ENCODE measurements at places on chromosomes 7 and 10. TPM values are rescaled to one million over a fixed set of nuclear protein-coding genes. Genes with fewer than 3 reads are reported as not detected.

Gene GBX1
- not detected for polyA plus RNA-seq

Gene SPDYE3
- 0.10 TPM for polyA plus RNA-seq

DNA sequence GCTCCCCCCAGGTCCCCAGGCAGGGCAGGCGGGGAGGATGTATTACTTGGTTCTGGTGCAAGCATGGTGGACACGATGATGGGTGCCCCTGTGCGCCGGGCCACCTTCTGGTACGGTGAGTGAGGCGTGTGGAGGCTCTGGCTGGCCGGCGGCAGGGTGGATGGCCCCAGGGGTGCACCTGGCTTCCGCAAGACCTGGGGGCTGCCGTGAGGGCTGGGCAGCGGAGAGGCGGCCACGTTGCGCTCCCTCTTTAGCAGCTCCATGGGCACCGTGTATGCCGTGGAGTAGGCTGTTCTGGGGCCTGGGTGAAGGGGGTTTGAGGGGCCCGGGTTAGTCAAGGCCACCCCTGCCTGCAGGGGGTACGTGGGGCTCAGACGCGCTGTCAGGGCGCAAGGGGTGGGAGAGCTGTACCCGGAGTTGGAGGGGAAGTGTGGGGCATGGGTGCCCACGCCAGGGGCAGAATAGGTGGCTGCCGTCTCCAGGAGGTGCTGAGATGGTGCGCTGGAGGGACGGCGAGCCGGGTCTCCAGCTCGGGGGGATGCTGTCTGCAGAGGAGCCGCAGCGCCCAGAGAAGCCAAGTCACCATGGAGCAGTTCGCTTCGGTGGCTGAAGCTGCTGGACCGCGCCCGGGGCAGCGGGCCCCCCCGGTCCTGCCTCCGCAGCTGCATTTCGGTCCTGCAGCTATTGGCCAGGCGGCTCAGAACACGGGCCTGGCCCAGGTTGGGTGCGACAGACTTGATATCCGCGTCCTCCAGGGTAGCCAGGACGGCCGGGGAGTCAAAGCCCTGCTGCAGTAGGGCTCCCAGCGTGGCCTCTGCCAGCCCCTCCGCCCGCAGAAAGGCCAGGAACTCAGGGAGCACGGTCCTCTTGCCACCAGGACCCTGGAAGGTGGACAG, 84.4 kb downstream of the ZRANB1 start:
- DNase-seq = no peak

GRCh38 chr10:119663866-119664698, 12.9 kb downstream of the BAG3 start:
- no peak for DNase-seq

Gene LRIT1
- not detected for polyA plus RNA-seq

Gene MRPL32
- polyA plus RNA-seq = 48.4 TPM

GRCh38 chr7:85890244-85890811, 703.5 kb upstream of the SEMA3D start:
- DNase-seq = no peak

- no peak for DNase-seq
These were observed 63.6 kb downstream of the ARHGAP22 start for GRCh38 chr10:48541144-48541795.

- DNase-seq = no peak
These were observed 72.1 kb upstream of the TNRC18 start for GRCh38 chr7:5495581-5496375.

DNA sequence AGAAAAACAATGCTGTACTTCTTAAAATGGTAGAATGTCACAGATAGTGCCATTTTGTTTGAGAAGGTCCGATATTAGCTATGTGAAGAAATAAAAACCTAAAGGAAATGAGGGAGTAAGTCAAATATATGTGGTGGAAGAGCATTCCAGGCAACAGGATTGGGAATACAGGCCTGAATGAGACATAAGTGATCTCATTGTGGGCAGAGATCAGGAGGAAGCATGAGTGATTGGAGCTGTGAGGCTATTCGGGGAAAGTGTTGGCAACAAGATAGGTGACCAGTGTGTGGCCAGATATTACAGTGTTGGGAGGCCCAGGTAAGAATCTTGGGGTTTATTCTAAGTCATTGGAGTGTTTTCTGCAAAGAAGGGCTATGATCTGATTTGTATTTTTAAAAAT, 41.3 kb upstream of the AGMO start:
- no peak for DNase-seq

DNA sequence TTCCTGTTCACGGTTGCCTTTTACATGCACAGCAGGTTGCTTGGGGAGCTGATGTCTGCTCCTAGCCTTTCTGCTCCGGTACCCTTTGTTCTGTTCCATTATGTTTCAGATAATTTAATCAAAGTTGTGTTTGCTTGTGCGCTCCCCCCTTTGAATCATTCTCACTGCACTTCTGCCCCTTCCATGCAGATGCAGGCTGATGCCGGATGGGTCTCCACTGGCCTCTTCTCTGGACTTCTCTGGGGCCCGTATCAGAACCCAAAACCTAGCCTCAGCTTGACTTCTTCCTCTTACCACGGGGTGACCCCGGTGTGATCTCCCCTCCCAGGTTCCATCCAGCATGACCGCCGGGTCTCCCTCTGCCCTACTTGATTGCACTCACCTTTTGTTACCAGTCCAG, 272.0 kb downstream of the DPP6 start:
- DNase-seq = no peak

Gene CYP2W1
- polyA plus RNA-seq = 0.22 TPM

- DNase-seq = no peak
These were observed 112.2 kb upstream of the LRGUK start for GRCh38 chr7:134014935-134015334.

Gene PKD2L1
- not detected for polyA plus RNA-seq

Gene MSMB
- 1.1 TPM for polyA plus RNA-seq

GRCh38 chr10:71657604-71658466, 61.7 kb downstream of the C10orf105 start:
- DNase-seq = no peak

Gene CUZD1
- polyA plus RNA-seq = 0.56 TPM

DNA sequence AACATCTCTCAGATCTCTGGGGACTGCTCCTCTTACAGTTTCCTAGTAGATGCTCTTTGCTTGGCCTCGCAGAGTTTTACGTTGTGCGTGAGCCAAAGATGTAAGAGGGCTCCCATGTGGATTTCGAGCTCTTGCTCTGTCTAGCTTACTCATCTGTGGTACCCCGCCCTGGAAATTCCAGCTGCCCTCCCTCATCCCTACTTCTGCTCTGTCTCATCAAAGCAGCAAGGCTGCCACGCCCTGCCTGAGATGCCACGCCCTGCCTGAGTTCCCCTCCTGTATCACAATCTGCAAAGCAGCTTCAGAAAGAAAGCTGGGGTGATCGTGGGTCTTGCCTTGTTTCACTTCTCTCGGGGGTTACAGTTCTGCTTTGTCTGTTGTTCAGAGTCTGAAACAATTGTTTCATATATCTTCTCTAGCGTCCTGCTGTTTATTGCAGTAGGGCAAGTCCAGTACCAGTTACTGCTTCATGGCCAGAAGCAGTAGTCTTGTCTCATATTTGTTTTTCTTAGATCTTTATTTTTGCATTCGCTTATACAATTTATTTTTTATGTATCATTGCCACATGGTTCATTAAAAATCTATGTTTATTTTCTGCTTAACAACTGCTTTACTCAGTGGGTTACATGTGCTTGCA, 36.1 kb upstream of the CCNY start:
- DNase-seq = no peak

Gene SRRT
- polyA plus RNA-seq = 69.9 TPM

DNA sequence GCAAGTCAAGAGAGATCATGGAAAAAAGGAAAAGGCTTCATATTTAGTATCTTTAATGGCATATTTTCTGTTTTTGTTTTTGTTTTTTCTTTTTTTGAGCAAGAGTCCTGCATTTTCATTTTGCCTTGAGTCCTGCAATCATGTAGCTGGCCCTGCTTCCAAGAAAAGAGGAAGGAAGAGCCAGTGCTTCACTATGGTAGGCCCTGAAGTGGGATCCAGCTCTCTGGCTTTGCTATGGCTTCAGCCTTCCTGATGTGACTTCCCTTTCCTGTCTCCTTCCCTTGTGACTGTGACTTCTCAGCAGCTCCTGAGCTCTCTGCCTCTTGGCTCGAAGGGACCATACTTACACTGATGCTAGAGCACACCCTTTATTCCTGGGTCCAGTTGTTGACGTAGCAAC, 512.3 kb downstream of the INHBA start:
- no peak for DNase-seq

DNA sequence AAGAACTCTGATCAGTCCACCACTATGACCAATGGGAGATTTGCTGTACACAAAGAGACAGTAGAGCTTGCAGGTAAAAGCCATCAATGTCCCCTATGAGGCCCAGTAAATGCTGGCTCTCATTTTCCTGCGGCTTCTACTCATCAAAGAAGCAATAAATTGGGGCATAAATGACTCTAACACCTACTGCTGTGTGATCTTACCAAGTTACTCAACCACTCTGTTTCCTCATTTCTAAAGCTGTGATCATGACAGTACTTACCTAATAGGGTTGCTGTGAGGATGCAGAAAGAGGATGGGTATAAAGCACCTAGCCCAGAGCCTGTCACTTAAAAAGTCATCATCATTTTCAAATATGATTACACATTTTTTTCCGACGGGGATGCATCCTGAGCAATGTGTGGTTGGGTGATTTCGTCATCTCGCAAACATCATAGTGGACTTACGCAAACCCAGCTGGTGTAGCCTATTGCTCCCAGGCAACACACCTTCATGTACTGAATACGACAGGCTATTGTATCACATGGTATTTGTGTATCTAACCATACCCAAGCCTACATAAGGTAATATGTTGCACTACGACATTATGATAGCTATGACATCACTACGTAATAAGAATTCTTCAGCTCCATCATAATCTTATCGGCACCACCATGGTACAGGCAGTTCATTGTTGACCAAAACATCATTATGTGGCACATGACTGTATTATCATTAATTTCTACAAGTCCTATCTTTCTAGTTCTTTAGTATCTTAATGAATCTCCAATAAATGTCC, 7.1 kb upstream of the MGMT start:
- no peak for DNase-seq

Gene MYH16
- polyA plus RNA-seq = not detected

Gene METTL27
- 1.0 TPM for polyA plus RNA-seq

DNA sequence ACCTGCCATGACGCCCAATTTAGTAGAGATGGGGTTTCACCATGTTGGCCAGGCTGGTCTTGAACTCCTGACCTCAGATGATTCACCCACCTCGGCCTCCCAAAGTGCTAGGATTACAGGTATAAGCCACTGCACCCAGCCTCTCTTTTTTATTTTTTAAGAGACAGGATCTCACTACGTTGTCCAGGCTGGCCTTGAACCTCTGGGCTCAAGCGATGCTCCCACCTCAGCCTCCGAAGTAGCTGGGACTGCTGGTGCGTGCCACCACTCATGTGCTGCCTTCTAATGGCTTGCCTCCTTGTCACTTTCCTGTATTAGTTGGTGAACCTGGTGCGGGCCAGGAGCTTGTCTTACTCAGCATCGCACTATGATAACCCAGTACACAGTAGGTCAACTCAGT, 27.0 kb downstream of the KLRG2 start:
- no peak for DNase-seq

DNA sequence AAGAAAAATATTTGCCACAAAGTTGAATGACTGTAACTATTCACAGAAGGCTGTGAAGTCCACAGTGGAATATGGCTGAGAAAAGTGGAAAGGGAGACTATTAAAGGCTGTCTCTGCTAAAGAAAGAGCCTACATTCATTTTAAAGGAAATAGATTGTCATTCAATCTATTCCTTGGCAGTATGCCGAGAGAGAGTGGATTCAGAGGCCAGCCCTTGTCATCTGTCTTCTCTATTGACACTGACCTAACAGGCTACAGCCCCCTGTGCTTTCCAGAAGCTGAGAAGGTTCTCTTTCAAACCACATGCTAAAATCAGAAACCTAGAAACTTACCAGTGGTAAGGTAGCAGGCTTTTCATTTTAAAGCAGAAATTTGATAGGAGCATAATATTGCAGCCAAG, 12.1 kb downstream of the ODAD2 start:
- DNase-seq = no peak

Gene SHTN1
- polyA plus RNA-seq = 2.9 TPM

DNA sequence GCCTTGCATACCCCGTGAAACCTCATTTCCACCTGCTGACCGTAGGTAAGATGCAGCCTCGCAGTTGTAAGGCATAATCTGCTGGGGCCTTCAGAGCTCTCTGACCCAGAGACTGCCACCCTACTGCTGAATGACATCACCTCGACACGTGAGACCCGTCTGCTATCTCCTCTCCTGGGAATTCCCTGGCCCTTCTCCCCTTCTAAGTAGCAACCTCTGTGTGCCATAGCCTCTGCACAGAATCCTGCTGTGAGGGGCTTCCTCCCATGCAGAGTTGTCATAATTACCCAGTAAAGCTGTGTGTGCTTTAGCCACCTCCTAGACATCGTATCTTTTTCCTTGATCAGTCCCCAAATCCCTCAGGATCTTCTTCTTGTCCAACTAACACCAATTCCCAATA, 106.7 kb downstream of the CACNB2 start:
- no peak for DNase-seq

Gene SEMA3C
- polyA plus RNA-seq = 62.3 TPM

- no peak for DNase-seq
These were observed 147.0 kb upstream of the FAM20C start for GRCh38 chr7:45106-46090.

Gene ABCB4
- polyA plus RNA-seq = 0.53 TPM

Gene MICU1
- 53.3 TPM for polyA plus RNA-seq

GRCh38 chr7:31664890-31665289, 22.1 kb upstream of the PPP1R17 start:
- no peak for DNase-seq

GRCh38 chr7:15862781-15863165, 176.3 kb upstream of the MEOX2 start:
- DNase-seq = no peak

Gene UPK3B
- polyA plus RNA-seq = 11.8 TPM

Gene GDF2
- polyA plus RNA-seq = not detected

DNA sequence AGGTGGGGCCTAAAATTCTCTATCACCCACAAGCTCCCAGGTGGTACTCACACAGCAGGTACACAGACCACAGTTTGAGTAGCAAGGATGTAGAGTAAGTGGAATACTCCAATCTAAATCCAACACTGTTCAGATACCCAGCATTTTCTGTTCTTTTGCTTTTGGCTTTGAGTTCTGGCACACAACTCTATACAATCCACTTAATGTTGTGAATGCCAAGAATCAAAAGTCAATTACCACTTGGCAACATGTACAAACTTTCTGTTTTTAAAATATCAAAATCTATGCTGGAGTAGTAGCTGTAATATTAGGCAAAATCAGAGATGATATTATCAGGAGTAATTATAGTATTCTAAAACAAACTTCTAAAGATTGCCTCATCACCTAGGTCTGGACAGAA, 133.4 kb upstream of the LRRTM3 start:
- no peak for DNase-seq

GRCh38 chr10:13400196-13400965, 52.3 kb upstream of the SEPHS1 start:
- DNase-seq = no peak

Gene ZNF467
- 9.5 TPM for polyA plus RNA-seq

- DNase-seq = no peak
These were observed 11.1 kb upstream of the SDK1 start for GRCh38 chr7:3289996-3290395.

DNA sequence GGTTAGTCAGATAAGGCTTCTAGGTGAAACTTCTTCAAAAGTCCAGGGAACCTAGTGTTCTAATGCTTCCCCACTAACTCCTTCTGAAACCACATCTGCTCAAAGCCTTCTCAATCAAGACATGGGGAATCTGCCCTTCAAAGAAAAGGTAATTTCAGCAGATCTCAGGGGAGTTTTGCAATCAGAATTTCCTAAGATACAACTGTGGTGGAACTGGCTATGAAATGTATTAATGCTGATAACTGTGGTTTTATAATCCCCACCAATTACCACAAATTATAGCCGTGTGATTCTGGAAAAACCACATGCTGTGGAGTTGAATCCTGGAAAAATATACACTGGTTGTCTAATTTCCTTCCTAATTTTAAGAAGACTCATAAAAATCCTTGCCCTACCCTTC, 233.8 kb downstream of the SORCS1 start:
- no peak for DNase-seq
